ENCODE measurements at places on chromosomes 11 and 22.
A peak's percentile ranks its signal among the peaks of the same experiment; 100 is the strongest.

- no peak for DNase-seq
Measured at GRCh38 chr11:57511741-57512430, 3.6 kb downstream of the SLC43A1 start.

GRCh38 chr22:42156598-42156997 lies 26.0 kb upstream of the CYP2D6 start:
- no peak for DNase-seq

- DNase-seq = no peak
Measured at GRCh38 chr22:40679964-40680818, 907 bp downstream of the MCHR1 start.

- no peak for DNase-seq
Measured at GRCh38 chr11:34749666-34750659, 129.1 kb downstream of the EHF start.

GRCh38 chr22:36884349-36885158 lies 23.7 kb downstream of the NCF4 start:
- no peak for DNase-seq

- DNase-seq = no peak
Measured at GRCh38 chr11:133660202-133660568, 127.9 kb upstream of the OPCML start.

- DNase-seq = no peak
Measured at GRCh38 chr11:57069942-57070341, 81.2 kb downstream of the OR5AK2 start.

DNA sequence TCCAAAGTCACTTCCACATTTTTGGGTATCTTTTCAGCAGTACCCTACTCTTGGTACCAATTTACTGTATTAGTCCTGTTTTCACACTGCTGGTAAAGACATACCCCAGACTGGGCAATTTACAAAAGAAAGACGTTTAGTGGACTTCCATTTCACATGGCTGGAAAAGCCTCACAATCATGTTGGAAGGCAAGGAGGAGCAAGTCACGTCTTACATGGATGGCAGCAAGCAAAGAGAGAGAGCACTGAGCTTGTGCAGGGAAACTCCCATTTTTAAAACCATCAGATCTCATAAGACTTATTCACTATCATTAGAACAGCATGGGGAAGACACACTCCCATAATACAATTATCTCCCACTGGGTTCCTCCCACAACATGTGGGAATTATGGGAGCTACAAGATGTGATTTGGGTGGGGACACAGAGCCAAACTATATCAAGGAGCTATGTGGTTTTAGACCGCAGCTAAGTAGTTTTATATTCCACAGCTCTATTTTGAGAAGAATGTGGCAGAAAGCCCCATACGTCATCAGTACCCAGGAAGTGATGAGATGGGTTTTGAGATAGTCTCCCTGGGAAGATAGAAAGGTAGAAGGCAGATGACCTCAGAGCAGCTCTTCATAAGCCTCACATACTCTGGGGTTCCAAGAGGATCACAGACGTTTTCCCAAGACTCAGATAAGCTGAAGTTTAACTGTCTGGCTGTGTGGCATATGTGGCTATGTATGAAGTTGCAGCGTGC lies 96.3 kb downstream of the APIP start:
- DNase-seq = no peak

GRCh38 chr11:30128269-30128932 lies 102.4 kb upstream of the FSHB start:
- peak; percentile 4 for DNase-seq

- no peak for DNase-seq
Measured at GRCh38 chr11:134613646-134614045, 201.6 kb upstream of the B3GAT1 start.

- DNase-seq = no peak
Measured at GRCh38 chr11:5618807-5619206, 6.0 kb upstream of the TRIM34 start.

GRCh38 chr11:33151399-33151798 lies 9.9 kb downstream of the CSTF3 start:
- no peak for DNase-seq

- no peak for DNase-seq
Measured at GRCh38 chr11:47105974-47106373, 70.7 kb downstream of the ARFGAP2 start.

All from NCI-H2081 (cell line).